ENCODE measurements at places on chromosomes 6 and 20.

- DNase-seq, result no peak
These were observed 97.0 kb downstream of the RAMACL start for GRCh38 chr6:166489301-166490155.

GRCh38 chr20:24148372-24148771, 159.8 kb upstream of the GGTLC1 start:
- no peak for DNase-seq

- DNase-seq, result no peak
These were observed 10.5 kb upstream of the OGFRL1 start for GRCh38 chr6:71277926-71278600.

- DNase-seq, result no peak
These were observed 65.9 kb downstream of the TPD52L1 start for GRCh38 chr6:125219361-125219895.

- no peak for DNase-seq
These were observed 147.9 kb downstream of the RNGTT start for GRCh38 chr6:88815491-88815890.

DNA sequence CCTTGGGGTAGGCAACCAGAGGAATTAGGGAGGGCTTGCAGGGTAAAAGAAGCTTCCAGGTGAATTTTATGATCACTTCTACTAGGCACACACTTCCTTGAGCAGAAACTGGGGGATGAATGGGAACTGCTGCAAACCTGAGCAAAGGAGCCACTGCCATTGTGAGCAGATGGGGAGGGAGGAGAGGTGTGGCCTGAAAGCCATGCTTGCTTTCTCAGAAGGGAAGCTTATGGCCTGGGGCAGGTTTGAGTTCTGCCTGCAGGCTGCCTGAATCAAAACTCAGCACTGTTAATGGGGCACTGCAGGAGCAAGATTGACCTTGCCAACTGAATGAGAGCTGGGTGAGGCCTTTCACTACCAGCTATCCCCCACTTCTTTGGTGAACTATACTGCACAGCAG, 328.1 kb downstream of the NKAIN2 start:
- DNase-seq, result no peak

DNA sequence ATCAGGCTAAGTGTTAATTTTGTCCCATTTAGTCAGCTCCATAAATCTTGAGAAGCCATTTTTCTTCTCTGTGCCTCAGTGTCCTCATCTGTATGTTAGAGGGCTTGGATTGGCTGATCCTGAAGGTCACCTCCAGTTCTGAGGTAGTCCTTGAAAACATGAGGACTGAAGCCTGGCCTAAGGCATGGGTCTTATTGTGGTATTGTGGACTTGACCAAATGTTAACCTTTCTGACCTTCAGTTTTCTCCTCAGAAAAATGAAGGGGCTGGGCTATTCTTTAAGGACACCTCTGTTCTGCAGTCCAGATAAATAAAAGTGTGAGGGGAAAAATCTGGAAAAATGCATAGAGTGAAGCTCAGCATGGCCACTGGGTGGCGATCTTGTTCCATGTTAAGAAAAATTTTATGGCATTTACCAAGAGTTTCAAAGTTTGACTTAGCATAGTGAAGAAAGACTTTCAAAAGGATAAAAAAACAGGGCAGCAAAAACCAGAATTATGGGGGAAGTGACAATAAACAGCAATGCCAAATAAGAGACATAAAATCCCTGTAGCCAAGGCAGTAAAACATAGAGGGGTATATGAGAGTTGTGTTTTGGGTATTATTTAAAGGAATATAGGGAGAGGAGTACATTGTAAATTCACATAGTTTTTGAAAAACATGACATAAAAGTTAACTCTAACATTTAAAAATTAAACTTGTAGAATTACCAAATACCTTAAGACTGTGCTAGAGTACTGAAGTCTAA, 13.2 kb upstream of the TFB1M start:
- DNase-seq, result peak; percentile 28

DNA sequence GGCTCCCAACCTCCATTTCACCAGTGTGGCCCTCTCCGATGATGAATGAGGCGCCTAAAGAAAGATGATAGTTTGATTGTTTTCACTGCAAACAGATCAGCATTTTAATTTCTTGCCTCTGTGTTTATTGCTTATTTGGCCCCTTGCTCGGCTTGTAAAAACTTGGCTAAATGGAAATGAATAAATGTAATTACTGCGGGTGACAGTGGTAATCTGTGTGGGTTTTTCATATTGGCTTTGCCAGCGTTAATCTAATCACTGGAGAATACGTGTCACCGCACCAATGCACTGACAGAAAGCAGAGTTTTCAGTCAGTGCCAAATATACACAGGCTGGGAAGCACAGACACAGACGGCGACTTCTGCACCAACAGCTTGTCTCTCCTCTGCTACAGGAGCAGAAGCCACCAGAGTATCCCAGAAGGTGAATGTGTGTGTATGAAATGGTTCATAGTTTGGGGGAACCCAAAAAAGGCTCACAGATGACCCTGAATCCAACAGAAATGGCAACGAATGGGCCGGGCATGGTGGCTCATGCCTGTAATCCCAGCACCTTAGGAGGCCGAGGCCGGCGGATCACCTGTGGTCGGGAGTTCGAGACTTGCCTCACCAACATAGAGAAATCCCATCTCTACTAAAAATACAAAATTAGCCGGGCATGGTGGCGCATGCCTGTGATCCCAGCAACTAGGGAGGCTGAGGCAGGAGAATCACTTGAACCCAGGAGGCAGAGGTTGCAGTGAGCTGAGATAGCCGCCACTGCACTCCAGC, 534.0 kb downstream of the PKHD1 start:
- no peak for DNase-seq

GRCh38 chr6:147765541-147765940, 257.1 kb downstream of the SAMD5 start:
- DNase-seq, result no peak

GRCh38 chr20:17169585-17170136, 57.2 kb upstream of the PCSK2 start:
- DNase-seq, result no peak

DNA sequence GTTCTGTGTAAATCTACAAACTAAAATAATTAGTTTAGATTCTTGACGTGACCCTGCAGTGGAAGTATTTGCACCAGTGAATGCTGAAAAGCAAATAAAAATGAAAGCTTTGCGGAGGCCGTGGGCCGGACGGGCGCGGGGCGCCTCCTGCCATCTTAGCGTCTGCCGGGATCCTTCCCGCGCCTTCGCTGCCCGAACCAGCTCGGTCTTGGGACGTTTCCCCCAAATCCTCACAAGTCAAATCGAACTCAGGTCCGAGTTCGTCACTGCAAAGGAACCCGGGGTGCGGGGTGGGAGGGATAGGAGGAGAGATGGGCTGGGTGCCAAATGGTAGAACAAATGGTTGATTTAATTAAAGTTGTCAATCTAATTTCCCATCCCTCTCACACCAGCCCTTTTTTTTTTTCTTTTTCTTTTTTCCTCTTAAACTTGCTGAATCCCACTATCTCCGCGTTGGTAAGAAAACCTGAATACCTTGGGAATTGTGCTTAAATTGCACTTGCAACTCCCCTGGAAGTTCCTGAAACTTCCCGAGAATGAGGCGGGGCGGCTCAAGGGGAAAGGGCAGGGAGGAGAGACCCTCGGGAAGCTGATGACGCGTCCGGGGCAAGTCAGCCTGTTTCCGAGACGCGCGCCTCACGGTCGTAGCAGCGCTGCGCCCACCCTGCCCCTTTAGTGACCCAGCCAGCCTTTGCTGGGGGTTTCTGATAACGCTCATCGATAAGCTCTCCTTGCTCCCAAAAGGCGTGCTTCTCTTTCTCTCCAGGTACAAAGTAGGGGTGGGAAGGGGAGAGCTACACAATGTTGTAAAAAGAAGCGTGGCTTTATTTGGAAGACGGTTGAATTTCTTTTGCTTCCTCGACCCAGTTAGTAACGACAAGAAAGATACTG, 1.8 kb downstream of the GJA1 start:
- DNase-seq, result no peak

GRCh38 chr20:55394592-55394991, 610.7 kb downstream of the CBLN4 start:
- no peak for DNase-seq

- no peak for DNase-seq
These were observed 511.6 kb downstream of the CDH26 start for GRCh38 chr20:60469829-60470228.

DNA sequence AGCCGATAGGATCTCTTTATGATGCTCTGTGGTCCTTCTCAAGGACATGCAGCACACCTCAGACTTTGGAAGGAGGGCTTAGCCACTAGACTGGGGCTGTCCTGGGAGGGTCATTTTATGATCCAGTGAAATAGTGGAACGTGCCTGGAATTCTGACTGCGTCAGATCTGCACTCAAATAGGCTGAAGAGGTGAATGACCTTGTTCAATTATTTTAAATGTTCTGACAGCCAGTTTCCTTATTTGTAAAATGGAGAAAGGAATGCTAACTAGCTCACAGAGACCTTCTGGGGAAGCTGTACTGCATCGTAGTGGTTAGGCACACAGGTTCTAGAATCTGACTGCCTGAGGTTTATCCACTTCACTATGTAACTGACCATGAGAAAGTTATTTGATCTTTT, 587.5 kb downstream of the MAFB start:
- no peak for DNase-seq

DNA sequence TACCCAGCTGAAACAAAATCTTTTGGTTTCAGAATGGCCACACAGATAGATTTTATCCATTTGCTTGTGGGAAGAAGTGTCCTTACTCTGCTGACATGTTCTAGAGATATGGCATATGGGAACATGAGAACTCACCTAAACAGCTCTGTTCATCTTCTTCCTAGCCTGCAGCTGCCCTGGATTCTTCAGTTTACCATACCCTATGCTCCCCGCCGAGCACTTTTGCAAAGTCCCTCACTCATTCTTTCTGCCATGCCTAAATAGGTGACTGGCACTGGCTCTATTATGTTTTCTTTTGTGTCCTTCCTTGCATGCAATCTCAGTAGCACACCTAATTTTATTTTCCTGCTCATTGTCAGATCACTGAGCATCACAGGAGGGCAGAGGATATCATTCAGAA, 293.7 kb upstream of the RSPO3 start:
- DNase-seq, result no peak

DNA sequence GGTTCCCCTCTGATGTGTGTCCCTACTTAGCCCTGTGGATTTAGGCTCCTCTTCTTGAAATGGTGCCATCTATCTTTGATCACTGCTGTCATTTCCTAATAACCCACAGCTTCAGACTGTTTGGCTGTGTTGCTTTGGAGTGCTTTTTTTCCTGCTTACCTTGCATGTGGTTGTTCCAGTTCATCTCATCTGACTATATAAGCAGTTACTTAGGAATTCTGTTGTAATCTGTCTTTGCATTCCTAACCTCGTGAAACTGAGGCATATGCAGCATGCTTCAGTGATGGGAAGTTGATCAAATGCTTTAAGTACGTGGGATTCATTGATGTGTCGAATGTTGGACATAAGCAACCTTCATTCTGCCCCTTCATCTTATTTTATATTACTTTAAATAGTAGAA, 115.8 kb upstream of the FLRT3 start:
- no peak for DNase-seq

- no peak for DNase-seq
These were observed 13.5 kb downstream of the EBF4 start for GRCh38 chr20:2705931-2706645.

- no peak for DNase-seq
These were observed 575.9 kb upstream of the JAG1 start for GRCh38 chr20:11249683-11250082.

DNA sequence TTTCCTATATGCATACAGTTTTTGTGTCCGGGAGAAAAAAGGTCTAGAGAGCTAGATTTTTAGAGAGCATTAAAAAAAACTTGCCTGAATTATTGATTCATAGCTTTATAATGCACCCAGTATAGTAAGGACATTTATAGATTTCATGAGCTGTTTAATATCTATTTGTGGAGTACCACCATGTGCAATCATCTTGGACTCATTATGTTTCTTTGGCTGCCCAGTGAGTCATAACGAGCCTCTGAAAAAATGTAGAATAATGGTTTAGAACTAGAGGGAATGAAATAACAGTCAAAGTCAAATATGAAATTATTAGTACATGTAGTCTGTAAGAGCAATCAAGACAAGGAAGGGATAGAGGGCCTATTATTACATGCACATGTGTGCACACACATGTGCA, 350.0 kb downstream of the CD83 start:
- DNase-seq, result no peak

DNA sequence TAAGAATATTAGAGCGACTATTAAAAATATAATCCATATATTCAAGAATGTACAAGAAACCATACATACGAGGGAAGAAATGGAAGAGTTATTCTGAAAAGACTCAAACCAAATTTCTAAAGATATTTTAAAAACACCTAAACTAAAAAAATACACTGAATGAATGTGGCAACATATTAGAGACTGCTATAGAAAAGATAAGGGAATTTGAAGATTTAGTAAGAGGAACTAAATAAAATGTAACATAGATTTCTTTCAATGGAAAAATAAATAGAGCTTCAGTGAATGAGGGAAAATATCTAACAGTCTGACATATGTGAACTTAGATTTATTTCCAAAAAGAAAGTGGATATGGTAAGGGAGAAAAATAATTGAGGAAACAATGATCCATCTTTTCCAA, 194.9 kb upstream of the STXBP5 start:
- no peak for DNase-seq

DNA sequence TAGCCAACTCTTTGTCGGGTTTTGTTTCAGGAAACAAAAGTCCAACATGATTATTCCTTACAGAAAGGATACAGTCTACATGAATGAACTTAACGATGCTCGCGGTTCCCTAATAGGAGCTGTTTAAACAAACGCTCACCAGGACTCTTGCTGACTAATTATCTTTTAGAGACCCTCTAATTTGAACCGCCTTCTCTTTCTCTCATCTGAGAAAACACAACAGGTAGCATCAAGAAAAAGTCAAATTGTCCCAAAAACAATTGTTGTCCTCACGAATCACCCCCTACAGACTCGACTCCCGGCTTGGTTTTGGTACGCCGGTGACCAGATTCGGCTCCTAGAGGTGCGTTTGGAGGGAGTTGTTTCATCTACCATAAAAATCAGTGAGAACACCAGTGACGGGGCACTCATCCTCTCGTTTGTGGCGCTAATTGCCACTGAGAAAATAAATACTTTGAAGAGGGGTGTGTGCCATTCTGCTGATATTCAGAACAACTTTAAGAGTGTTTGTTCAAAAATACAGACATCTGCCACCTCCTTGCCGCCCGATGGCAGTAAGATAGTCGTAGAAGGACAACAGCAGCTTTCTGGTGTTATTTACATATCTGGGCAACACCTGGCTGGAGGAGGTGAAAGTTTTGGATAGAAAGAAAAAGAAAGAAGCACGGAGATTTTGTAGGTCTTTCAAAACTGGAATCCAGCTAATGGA, 1.1 kb upstream of the SIM1 start:
- DNase-seq, result no peak
